ENCODE measurements at places on chromosomes 3 and 15. TPM values are rescaled to one million over a fixed set of nuclear protein-coding genes. Genes with fewer than 3 reads are reported as not detected.
A peak's percentile ranks its signal among the peaks of the same experiment; 100 is the strongest.

DNA sequence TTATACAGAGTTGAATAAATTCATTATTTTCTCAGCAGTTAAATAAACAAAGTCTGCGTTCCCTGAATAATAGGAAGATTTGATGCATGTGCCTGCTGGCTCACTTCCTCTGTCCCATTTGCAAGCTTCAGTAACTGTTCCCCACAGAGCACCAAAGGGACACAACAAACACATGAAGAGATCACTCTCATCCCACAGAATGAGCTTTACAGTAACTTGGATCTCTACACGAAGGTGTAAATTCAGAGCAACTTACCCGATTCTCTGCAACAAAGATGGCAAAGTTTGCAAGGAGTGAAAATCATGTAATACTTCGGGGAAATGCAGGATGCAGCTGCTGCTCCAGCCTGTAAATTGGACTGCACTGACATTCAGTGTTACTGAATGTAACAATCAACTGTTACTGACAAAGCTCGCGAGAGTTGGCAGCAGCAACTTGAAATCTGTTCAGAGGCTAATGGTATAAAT lies at the start of gene BCHE:
TSS of gene BCHE (minus strand) at position 366 of the 468 bp plus-strand sequence. CDS start 6,390 bp downstream, outside the sequence.
- no peak for DNase-seq
- H3K27ac ChIP-seq = no peak within 1 kb of the TSS
- no peak within 1 kb of the TSS for H3K4me3 ChIP-seq
- H3K27me3 ChIP-seq = no peaks in the 10 kb centered on the region

The CCDC80 gene
- not detected for total RNA-seq

GRCh38 chr15:28902856-28903255 lies 17.1 kb downstream of the APBA2 start:
- no peaks in the 10 kb centered on the region for H3K36me3 ChIP-seq
- no peaks in the 10 kb centered on the region for H3K27me3 ChIP-seq
- DNase-seq = no peak
- H3K27ac ChIP-seq = no peak overlapping the region

The CYP19A1 gene
- total RNA-seq = not detected

GRCh38 chr3:36796881-36797280 lies 32.5 kb upstream of the DCLK3 start:
- no peak overlapping the region for H3K4me3 ChIP-seq
- H3K27me3 ChIP-seq = peaks cover 10% of the 10 kb centered on the region
- DNase-seq = no peak
- H3K4me1 ChIP-seq = no peaks in the 10 kb centered on the region
- H3K27ac ChIP-seq = no peak overlapping the region

GRCh38 chr3:189530822-189531221 lies 100.4 kb upstream of the TP63 start:
- peaks cover 2% of the 10 kb centered on the region for H3K36me3 ChIP-seq
- no peaks in the 10 kb centered on the region for H3K27me3 ChIP-seq
- peak overlapping the region; percentile 80 for H3K4me3 ChIP-seq
- H3K27ac ChIP-seq = peak overlapping the region; percentile 94
- peaks cover 49% of the 10 kb centered on the region for H3K4me1 ChIP-seq
- peak; percentile 46 for DNase-seq

Data from activated T-cell treated with anti-CD3 and anti-CD28 coated beads, Interleukin-2, amount 50 U/mL, for 72 hours (primary cell).